Breast epithelium (tissue), 4 donors: ENCODE measurements at places on chromosomes 12 and 14. TPM values are rescaled to one million over a fixed set of nuclear protein-coding genes. Genes with fewer than 3 reads are reported as not detected.

DPPA3 gene
- total RNA-seq = not detected

STXBP6 gene
- total RNA-seq = 2.6 TPM

CEP128 gene
- 16.1 TPM for total RNA-seq

APOF gene
- not detected for total RNA-seq

SLC38A4 gene
- 0.33 TPM for total RNA-seq

OTX2 gene
- total RNA-seq = not detected

CELA1 gene
- total RNA-seq = not detected

DIO2 gene
- total RNA-seq = 2.2 TPM

LMO3 gene
- 6.9 TPM for total RNA-seq

LTBR gene
- 90.1 TPM for total RNA-seq

SERPINA9 gene
- total RNA-seq = not detected

ASPG gene
- not detected for total RNA-seq

GNG2 gene
- 15.1 TPM for total RNA-seq

KRT73 gene
- total RNA-seq = not detected

RIPK3 gene
- total RNA-seq = 10.7 TPM

SIRT4 gene
- total RNA-seq = 0.98 TPM

SDS gene
- 0.80 TPM for total RNA-seq

CCDC184 gene
- 2.0 TPM for total RNA-seq

SLC6A13 gene
- 1.3 TPM for total RNA-seq

POTEG gene
- not detected for total RNA-seq

PMCH gene
- not detected for total RNA-seq

ACSS3 gene
- total RNA-seq = 147 TPM

DHRS2 gene
- not detected for total RNA-seq

TEX52 gene
- not detected for total RNA-seq

PIK3C2G gene
- 164 TPM for total RNA-seq

AVPR1A gene
- total RNA-seq = 14.7 TPM

SLC6A15 gene
- 2.0 TPM for total RNA-seq
